Germinal center (tissue), 1 donor: ENCODE measurements at places on chromosomes 1 and 21.

DNA sequence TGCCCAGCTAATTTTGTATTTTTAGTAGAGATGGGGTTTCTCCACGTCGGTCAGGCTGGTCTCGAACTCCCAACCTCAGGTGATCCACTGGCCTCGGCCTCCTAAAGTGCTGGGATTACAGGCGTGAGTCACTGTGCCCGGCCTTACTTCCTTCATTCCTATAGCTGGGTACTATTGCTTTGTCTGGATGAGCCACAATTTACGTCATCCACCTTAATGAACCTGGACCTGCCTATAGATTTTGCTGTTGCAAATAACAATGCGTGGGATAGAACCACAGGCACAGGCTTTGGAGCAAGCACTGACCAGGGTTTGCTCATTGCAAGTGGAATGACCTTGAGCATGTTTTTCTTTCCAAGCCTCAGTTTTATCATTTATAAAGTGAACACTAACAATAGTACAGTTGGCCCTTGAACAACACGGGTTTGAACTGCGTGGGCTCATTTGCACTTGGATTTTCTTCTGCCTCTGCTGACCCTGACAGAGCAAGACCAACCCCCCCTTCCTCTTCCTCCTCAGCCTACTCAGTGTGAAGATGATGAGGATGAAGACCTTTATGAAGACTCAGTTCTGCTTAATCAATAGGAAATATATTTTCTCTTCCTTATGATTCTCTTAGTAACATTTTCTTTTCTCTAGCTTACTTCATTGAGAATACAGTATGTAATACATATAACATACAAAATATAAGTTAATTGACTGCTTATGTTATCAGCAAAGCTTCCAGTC, 33.3 kb upstream of the BECN2 start:
- no peak for DNase-seq

DNA sequence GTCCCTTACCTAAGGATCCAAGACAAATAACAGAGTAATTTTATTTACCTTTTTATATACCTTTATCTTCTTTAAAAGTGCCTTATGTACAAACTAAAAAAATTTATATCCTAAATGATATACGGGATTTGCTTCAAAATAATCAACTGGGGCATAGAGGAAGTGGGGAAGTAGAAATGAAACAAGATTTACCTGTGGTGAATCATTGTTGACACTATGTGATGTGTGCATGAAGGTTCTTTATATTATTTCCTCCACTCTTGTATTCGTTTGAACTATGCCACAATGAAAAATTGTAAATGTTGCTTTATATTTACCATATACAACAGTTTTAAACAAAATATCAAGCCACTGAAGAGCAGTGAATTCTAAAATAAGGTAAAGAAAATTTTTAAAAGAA, 13.0 kb downstream of the RGS7 start:
- no peak for DNase-seq

- DNase-seq: no peak
Measured at GRCh38 chr21:39041816-39042215, 141.4 kb downstream of the PSMG1 start.

DNA sequence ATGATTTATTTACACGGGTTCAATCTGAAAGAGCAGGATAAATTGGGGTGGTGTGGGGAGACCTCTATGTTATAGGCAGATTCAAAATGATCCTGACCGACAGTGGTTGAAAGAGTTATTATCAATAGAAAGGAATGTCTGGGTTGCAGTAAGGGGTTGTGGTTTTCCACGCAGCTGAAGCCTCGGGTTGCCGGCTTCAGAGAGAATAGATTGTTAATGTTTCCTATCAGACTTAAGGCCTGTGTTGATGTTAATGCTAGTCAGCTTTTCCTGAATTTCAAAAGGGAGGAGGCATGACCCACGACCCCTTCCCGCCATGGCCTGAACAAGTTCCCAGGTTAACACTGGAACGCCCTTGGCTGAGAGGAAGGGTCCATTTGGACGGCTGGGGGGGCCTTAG, 2.2 kb upstream of the UBE2J2 start:
- no peak for DNase-seq

DNA sequence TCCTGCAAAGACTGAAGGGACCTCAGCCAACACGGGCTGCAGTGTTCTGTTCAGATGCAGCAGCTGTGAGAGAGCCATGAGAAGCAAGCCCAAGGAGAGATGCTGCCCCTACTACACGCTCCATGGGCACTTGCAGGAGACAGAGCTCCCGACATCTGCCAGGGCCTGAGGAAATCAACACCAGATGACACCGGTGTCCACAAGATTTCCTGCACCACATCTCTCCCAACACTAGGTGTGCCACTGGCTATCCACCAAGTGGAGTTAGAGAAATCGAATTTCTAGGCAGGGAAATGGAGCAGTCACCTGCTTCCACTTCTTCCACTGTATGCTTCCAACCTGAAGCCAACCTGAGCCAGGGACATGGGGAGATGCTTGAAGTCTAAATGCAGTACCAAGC, 445.3 kb downstream of the RWDD3 start:
- DNase-seq: no peak
